MCF 10A (cell line): ENCODE measurements at places on chromosomes 1 and 21. TPM values are rescaled to one million over a fixed set of nuclear protein-coding genes. Genes with fewer than 3 reads are reported as not detected.

Gene CCDC185
- not detected in 2 replicates for total RNA-seq

Gene CLIC6
- total RNA-seq, result not detected in 2 replicates

Gene HSPG2
- total RNA-seq, result 51.2 and 58.9 TPM in 2 replicates

Gene IFI6
- total RNA-seq, result 3.8 and 5.8 TPM in 2 replicates

Gene C4BPA
- total RNA-seq, result not detected in 2 replicates

Gene SPOCD1
- total RNA-seq, result 0.47 and 0.59 TPM in 2 replicates

Gene THEM5
- total RNA-seq, result not detected in 2 replicates

Gene PADI2
- total RNA-seq, result 0.16 and 0.20 TPM in 2 replicates

Gene RPL22
- 477 and 513 TPM in 2 replicates for total RNA-seq

Gene IGSF9
- 0.25 and 0.44 TPM in 2 replicates for total RNA-seq

Gene FNBP1L
- total RNA-seq, result 30.7 and 31.8 TPM in 2 replicates

Gene LCE2B
- total RNA-seq, result not detected in 2 replicates

Gene ICOSLG
- 1.2 and 1.5 TPM in 2 replicates for total RNA-seq

Gene KRTAP12-2
- total RNA-seq, result not detected in 2 replicates

Gene HSPB7
- total RNA-seq, result not detected in 2 replicates

Gene RNU1-1
- 1,539 and 1,606 TPM in 2 replicates for total RNA-seq

Gene CD84
- total RNA-seq, result not detected in 2 replicates

Gene EDARADD
- 0.65 and 1.1 TPM in 2 replicates for total RNA-seq

Gene TRIM46
- 0.21 and 0.32 TPM in 2 replicates for total RNA-seq

Gene CASP9
- total RNA-seq, result 8.9 and 12.1 TPM in 2 replicates

Gene GSTM1
- total RNA-seq, result not detected in 2 replicates

Gene RGS13
- not detected in 2 replicates for total RNA-seq
